ENCODE measurements at places on chromosomes 12 and 14.

- DNase-seq: no peak
Observed at GRCh38 chr14:75972801-75973421, 8.9 kb downstream of the TGFB3 start.

- DNase-seq: peak; percentile 85
Observed at GRCh38 chr12:9731797-9732196, 1.1 kb downstream of the CLECL1 start.

DNA sequence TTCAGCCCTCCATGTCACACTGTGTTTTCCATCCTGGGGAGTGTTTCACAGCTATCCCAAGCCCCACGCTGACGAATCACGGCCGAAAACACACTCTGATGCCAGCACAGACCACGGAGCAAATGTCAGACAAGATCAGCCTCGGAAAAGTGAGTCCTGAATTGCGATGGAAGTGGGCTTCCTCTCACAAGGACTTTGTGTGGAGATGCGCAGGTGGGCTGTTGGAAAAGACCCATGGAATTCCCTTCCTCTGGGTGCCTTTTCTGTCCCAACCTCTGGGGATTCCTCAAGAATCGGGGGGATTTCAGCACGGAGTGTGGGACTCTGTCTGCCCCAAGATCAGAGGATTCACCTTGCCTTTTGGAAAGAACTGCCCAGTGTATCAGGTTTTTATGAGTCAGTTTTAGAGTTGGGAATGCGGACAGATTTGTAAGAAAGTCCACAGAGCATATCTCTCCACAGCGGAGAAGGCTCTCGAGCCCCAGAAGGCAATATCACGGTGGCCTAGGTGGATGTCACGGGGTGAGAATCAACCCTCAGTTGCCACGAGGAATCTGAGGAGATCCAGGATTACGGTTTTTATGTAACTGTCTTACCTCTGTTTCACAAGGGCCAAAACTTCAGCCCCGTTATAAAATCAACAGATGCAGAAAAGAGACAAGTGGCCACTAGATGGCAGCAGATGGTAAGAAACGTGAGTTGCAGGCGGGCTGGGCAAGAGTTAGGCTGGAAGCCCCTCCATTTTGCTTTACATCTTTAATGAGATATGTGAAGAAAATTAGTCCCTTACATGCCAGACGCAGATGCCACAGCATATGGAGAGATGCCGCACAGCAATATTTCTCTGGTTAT is 201.9 kb downstream of the DAD1 start:
- DNase-seq: peak; percentile 55

- peak; percentile 20 for DNase-seq
Observed at GRCh38 chr12:56299308-56299852, 750 bp downstream of the CS start.

DNA sequence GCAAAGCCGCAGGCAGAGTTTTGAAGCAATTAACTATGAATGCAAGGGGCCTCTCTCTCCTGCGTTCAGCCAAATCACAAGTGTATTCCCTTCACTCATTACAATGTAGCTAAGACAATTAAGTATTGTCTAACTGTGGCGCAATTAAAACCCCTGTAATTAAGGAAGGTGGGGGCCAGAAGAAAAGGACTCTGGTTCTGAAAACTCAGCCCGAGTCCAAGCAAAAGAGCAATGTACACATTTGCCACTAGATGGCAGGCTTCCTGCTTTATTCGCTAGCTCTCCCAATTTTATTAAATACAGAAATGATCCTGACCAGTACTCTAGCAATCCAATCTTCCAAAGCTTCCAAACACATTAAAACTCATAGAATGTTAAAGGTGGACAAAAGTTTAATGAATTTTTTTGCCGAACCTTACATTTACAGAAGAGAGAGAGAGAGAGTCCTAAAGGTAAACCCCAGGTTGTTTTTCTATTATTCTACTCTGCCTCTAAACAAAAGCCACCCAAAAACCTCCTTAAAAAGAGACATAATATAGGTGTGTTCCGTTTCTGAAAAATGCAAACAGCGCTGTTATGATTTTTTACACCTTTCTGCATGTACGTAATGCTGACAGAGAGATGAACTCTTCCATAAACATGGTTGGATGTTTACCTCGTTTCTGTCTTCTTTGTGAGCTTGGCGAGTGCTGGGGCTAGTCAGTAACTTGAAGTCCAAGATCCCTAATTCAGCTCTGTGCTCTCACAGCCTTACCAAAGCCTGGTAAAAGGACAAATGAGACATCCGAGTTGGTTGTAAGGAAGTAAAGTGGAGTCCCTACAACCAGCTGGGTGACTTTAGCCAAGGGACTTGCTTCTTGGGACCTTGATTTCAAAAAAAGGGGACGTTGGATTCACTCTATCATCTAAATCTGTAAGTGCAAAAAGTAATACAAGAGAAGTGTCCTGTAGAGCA is 50.9 kb upstream of the VASH1 start:
- peak; percentile 67 for DNase-seq

DNA sequence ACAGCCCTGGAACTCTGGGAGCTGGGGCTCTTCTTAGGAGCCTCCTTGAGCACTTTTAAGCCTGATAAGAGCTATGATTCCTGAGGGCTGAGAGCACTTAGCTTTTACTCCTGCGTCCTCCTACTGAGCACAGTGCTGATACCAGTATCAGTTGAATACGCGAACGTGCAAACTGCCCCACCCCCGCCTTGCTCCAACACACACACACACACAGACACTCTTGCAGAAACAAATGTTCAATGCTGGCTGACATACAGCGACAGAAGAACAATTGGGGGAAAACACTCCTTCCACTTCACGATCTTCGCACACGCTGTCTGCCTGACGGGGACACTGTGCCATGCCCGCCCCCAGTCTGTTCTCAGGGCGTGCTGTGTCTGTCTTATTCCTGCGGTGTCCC is 57.2 kb upstream of the DLK1 start:
- no peak for DNase-seq

DNA sequence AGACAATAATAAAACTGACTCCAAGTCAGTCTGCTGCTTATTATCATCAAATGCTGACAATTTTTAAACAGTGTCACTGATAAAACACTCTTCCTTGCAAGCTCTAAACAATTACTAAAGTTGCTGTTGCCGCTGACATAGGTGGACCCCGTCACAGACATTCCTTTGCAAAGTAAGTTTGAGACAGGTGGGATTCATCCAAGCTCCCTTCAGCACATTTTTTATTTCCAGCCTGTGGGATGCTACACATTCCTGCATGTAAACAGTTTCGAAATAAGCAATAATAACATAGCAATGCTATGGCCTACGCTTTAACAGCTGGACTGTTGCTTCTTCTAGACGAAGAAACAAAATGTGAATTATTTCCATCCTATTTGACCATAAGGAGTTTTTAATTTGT is 85.4 kb upstream of the HIF1A start:
- no peak for DNase-seq

GRCh38 chr14:102373110-102373509 is 10.4 kb downstream of the TECPR2 start:
- DNase-seq: no peak

DNA sequence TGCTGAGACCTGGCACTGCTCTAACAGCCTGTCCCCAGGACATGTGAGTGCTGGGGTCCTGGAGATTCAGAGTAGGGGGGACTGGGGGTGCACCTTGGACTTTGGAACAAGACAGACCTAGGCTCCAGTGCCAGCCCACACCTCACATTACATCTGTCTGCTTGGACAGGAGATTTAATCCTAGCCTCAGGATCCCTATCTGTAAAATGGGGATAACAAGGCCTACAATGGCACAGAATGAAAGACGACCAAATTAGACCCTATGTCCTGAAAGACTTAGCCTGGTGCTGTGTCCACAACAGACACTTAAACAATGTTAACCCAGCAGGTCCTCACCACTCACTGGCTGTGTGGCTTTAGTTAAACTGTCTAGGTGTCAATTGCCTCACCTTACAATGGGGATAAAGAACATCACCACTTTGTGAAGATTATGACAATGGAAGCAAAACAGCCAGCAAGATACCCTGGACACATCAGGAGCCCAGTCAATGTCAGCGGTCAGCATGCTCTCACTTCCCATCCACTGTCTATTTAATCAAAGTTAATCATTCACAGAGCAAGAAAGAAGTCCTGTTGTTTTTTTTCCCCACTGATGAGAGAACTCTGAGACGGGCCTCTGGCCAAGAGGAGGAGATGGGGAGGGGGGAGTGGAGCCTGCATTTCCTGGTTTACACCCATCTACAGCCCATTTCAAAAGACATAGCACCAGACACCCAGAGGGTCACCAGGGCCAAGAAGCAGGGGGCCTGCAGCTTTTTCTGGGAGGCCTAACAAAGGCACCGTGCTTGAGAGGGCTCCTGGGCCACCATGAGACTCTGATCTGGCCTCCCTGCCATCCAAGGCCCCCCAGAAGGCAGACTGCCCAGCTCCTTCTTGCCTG is 40.6 kb downstream of the ACTN1 start:
- DNase-seq: no peak

DNA sequence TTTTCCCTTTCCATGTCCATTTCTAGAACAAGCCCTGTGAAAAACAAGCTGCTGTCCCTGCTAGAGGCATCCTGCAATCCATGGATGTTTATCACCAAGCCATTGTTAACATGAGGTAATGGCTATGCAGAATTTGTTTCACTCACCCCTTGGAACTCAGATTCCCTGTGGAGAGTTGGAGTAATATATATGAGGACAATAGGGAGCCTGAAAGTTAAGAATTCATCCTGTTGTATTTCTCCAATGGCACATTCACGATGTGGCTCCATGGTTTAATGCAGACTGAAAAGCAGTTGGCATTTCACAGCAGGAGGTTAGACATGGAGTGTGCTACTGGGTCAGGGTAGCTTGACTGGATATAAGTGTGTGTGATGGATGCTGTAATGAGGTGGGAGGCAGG is 32.4 kb downstream of the GPR65 start:
- DNase-seq: no peak

GRCh38 chr14:80955416-80955941 is at the start of gene TSHR:
TSHR (plus strand) TSS chr14:80955621; CDS start chr14:80955681, 60 bp downstream.
- DNase-seq: no peak

GRCh38 chr12:104133866-104134265 is 4.1 kb downstream of the NFYB start:
- no peak for DNase-seq

- peak; percentile 58 for DNase-seq
Observed at GRCh38 chr14:59359431-59360124, 105.6 kb downstream of the GPR135 start.

DNA sequence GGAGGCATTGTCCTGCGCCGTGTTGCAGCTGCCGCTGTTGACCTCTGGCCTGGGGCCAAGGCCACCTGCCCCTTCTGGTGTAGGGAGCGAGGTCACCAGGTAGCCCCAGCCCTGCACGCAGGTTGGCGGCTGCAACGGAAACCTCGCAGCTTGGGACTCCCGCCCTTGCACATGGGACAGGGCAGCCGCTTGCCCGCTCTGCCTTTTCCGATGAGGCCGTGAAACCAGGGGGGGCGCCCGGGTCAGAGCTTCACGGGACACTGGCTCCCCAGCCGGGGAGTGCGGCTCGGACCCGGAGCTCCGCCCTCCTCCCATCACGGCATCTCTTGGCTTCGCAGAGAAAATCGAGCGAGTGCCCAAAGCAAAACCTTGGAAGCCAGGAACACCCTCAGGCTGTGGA is 25.4 kb downstream of the DNAH10 start:
- DNase-seq: no peak

- no peak for DNase-seq
Observed at GRCh38 chr12:20489645-20490044, 121.3 kb downstream of the PDE3A start.

- no peak for DNase-seq
Observed at GRCh38 chr14:46306267-46306666, 345.3 kb downstream of the RPL10L start.

GRCh38 chr12:43807386-43807785 is 1.3 kb upstream of the TWF1 start:
- DNase-seq: peak; percentile 72

- DNase-seq: peak; percentile 44
Observed at GRCh38 chr14:22886500-22887259, 3.7 kb downstream of the REM2 start.

GRCh38 chr12:45502481-45503128 is 226.9 kb upstream of the ARID2 start:
- no peak for DNase-seq

DNA sequence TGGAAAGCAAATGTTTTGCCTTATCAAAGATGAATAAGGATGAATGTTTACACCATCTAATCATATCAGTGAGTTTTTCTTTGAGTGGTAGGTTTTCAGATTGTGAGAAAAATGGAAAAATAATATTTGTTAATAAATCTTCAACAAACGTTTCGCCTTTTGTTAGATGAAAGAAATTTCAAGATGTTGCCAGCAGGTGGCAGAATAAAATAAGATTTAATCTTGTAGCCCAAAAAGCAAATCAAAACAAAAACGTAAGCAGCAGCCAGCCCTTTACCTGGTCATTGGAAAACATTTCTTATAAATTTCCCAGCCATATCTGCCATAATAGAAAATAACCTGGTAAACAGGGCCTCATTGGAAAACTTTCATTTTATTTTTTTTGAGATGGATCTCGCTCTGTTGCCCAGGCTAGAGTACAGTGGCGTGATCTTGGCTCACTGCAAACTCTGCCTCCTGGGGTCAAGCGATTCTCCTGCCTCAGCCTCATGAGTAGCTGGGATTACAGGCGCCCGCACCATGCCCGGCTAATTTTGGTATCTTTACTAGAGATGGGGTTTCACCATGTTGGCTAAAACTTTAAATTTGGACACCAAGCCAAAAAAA is 15.4 kb upstream of the TMEM120B start:
- DNase-seq: peak; percentile 65

DNA sequence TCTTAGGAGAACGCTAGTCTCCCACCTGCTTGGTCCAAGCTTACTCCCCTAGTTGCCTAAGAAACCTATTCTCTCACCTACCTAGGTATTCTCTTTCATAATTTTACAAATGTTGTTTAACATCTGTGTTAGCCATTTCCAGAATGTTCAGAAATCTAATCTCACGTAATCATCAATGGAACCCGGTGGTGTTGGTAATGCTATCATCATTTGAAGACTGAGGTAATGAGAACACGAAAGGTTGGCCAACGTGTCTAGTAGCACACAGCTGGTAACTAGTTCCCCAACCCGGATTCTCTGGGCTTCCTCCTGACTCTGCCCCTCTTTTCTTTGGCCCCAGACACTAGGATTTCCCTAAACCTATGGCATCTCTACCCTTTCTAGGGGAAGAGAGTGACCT is 43.8 kb upstream of the EMP1 start:
- DNase-seq: peak; percentile 43

- no peak for DNase-seq
Observed at GRCh38 chr14:85483037-85483436, 46.9 kb upstream of the FLRT2 start.

DNA sequence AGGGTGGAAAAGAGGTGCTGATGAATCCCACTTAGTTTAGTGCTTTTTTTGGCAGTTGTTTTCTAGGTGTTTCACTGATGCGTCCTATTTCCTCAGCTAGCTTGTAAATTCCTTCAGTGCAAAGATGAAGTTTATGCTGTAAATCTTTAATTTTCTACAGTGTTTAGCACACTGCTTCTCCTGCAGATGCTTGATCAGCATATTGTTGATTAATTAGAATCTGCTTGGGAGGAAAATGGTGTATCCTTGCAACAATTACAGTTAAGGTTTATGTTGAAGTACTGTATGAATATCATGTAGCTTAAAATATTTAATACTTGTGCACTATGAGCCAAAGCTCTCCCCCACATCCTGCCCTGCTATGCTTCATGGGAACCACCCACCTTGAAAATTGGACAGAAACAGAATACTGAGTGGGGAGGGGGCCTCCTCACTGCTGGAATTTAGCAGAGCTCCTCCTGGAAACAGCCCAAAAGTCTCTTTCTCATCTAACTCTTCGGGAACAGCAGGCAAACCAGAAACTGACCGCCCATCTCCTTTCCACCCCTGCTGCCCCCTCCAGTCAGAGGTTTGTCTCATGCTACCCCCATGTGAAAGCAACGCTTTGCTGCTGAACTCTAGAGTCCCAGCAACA is 20.3 kb upstream of the DHRS4 start:
- no peak for DNase-seq

- DNase-seq: peak; percentile 8
Observed at GRCh38 chr14:54329082-54329695, 67.6 kb upstream of the CDKN3 start.
